COLO829 (cell line): ENCODE measurements at places on chromosomes 2 and 18.
A peak's percentile ranks its signal among the peaks of the same experiment; 100 is the strongest.

GRCh38 chr18:34789768-34790344 lies 79.8 kb downstream of the DTNA start:
- DNase-seq: no peak

DNA sequence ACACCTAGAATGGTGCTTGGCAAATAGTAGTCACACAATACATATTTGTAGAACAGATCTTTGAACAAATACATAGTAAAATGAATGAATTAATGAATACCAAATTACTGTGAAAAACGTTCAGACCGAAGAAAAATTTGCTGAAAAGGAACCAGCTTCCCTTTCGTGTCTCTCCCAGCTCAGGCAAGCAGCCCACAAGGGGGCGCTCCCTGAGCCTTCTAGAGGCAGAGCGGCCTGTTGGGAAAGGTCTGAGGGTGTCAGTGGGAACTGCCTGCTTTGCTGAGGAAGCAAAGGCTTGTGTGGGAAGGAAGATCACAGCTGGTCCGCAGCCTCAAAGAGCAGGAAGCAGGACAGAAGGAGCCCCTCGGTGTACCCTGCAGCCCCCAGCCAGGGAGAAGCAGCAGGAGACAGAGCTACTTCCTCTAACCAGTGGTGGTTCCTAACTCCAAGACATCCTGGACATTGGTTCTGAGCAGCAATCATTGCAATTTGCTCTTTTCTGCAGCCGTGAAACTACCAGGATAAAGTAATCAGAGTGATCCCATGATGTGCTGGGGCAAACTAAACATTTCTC lies 231.1 kb downstream of the ANKRD30B start:
- no peak for DNase-seq

- DNase-seq: peak; percentile 47
Measured at GRCh38 chr18:58443671-58444070, 185.2 kb downstream of the ALPK2 start.

DNA sequence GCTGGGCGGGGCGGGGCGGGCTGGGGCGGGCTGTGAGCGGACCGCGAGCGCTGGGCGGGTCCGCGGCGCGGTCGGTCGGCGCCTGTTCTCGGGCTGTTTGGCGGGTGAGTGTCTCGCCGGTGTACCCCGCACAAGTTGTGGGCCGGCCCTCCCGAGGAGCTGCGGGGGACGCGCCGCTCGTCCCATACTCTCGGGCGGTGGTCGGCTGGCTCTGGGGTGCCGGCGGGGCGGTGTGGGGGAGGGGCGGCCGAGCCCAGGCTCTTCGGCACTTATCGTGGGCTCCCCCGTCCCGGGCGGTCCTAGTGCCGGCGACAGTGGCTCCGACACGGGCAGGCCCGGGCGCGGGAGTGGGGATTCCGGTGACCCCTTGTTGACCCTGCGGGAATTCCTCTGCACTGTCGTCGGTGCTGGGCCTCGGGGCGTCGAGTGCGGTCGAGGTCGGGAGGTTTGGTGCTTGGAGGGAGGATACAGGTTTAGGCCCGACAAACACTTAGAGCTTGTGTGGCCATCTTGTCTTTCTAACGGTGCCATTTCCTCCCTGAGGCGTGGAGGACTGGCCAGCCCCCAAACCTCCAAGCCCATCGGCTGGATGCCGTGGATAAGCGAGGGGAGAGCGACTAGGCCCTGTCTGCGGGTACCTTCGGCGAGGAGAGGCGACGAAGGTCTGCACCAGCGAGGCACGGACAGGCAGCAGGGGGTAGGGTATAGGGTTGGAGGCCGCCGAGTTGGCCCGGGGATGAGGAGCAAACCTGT lies at the start of gene SEPTIN2:
TSS of gene SEPTIN2 (plus strand) at position 47 of the 753 bp plus-strand sequence. CDS start 8,308 bp downstream, outside the sequence.
- DNase-seq: peak; percentile 58

DNA sequence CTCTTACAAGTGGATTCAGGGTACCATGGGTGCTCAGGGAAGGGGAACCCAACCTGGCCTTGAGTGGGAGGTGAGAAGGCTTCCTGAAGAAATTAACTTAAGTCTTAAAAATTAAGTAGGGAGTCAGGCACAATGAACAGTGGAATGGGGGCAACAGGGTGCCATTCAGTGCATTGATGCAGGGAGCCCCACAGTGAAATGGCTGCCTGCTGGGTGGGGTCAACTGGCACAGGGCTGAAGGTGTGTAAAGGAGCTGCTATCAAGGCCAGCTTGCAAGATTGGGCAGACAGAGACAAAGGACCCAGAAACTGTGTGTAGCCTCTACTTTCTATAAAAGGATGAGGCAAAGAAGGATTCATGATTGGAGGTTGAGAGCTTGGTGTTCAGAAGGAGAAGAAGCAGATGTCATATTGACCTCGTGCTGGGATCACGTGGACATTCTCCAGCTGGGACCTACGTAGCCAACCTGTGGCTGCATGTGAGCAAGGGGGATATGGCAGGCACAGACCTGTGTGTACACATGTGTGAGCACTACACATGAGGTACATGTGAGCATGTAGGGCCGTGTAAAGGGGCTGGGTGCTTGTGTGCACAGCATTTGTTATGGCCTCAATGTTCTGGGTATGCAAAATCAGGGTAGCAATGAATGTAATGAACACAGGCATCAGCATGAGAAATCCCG lies 209.5 kb upstream of the HAAO start:
- DNase-seq: no peak
